Fibroblast of skin of back (primary cell): ENCODE measurements at places on chromosomes 3 and 15.
A peak's percentile ranks its signal among the peaks of the same experiment; 100 is the strongest.

DNA sequence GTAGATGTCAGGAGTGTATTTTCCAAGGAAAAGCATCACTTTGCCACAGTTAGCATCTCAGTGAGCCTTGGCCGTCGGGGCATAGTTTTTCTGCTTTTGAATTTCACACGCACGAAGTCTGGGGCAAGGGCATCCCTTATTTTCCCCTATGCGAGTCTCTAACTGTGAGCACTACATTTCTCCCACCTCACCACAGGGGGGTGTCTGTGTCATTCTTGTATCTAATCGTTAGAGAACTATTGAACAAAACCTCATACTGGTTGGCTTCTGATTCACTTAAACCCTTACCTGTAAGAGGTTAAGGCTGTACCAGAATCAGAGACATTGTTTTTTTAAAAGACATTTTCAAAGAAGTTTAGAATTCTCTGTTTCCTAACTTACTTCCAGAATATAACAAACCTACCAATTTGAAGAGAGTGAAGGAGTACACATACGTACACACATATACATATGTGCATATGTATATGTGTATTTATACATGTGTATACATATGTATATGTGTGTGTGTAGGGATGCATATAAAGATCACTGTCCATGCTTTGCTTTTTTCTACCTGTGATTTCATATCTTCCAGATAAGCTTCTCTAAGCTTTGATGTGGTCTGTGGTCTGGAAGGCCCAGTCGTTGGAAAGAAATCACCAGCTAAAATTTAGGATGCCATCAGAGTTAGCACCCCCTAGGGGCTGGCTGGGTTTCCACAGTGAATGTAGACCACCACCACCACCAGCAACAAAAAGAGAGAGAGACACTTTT is 49.4 kb downstream of the MYZAP start:
- DNase-seq = peak; percentile 39

DNA sequence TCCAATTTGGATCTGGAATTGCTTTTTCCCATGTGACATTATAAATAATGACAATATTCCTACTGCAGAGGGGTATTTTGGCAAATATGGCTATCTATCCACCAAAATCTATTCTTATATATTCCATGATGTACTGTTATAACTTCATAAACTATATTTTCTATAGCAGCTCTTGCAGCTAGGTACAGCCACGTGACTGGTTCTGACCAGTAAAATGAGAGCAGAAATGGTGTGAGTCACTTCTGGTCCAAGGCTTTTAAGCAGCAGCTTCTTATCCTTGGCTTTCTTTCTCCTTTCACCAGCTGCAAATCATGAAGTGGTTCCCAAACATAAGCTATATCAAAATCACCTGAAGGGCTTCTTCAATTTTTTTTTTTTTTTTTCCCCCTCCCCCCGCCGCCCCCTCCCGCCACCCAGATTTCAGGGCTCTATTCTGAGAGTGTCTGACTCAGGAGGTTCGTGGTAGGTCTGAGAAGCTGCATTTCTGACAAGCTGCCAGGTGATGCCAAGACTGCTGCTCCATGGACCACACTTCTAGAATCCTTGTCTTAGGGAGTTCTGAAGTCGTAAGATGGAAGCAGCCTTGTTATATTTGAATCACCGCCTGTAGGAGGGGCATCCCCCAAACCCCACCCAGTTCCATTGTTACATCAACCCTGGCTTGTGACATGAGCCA is 357.5 kb downstream of the CHST2 start:
- DNase-seq = no peak

GRCh38 chr3:45210308-45211041 is 15.6 kb downstream of the TMEM158 start:
- peak; percentile 66 for DNase-seq

DNA sequence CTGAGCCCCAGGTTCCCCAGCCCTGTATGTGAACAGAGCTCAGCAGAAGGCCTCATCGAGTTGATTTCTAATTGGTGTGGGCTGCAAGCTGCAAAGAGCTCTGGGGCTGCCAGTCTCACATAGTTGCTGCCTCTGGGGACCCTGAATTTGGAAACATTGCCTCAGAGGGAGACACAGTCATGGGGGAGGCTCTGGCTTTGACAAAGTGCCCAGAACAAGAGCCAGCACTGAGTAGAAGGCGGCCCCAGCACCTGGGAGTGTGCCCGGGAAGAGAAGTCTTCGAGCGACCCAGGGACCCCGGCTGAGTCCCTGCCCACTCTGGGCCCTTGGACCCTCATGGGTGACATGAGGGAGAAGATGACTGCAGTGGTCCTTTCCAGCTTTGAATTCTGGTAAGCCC is 7.3 kb downstream of the NTRK3 start:
- no peak for DNase-seq

DNA sequence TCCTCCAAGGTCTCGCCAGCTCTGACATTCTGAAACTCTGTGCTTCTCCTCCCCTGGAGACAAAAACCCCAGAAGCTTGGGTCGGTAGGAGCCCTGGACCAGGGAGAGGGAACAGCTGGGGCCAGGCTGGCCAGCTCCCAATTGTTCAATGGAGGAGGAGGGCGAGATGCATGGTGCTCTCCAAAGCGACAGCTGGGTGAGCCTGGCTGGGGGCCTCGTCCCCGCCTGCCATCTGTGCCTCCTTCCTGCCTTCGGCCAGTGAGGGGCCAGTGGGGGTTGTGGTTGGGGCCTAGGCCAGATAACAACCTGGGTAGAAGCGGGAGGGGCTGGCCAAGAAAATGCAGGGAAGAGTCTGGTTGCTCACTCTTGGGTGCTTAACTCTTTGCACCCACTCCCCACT is 79.4 kb downstream of the CORO2B start:
- DNase-seq = no peak

DNA sequence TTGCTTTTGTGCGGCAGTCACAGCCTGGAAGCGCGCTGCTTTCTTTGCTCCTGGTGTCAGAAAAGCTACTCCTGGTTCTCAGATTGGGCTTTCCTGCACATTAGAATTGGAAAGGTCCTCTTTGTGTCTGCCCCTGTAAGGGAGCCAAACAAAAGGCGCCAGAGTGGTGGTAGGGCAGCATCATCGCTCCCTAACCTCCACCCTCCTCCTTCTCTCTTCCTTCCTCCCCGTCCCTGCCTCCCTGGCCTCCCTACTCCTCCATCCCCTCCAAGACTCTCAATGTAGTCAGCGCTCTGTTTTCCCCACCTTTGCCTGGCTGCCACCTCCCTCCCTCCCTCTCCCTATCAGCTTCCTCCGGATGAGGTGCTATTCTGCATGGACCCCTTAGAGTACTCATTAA is 65.3 kb downstream of the SH3GL3 start:
- DNase-seq = no peak

- DNase-seq = no peak
Measured at GRCh38 chr15:45441686-45442085, 63.3 kb upstream of the GATM start.

DNA sequence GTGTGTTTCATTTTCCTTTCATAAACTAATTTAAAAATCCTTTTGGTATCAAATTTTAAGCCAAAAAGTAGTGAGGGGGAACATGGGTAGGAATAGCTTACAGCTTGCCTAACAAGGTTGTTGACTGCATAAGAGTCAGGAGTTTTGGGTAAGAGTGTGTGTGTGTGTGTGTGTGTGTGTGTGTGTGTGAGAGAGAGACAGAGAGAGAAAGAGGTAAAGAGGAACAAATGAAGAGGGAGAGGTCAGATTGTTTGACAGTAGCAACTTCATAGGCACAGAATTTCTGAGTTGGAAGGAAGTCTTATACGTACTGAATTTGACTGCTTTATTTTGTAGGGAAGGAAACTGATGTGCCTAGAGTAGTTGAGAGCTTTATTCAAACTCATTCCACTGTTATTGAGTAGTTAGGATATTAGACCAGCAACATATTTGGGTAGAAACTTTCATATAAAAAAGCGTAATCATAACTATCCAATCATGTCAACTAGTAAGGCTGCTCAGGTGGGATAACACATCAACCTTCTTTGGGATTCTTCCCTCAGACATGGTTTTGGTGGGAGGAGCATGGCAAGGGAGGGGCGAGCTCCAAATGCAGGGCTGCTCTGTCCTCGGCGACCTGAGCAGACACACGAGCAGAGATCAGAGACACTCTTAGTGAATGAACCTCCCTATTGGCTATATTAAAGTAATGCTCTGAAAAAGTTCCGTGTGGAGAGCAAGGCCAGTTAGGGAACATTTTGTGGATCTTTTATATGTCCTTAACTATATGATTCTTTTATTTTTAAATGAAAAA is 86.4 kb downstream of the LPP start:
- DNase-seq = no peak
